Mesenchymal stem cell (in vitro differentiated cells and primary cell): ENCODE measurements at places on chromosomes 7 and 10.

- peak; percentile 94 for DNase-seq
These were observed 206.9 kb downstream of the PTEN start for GRCh38 chr10:88070080-88070880.

DNA sequence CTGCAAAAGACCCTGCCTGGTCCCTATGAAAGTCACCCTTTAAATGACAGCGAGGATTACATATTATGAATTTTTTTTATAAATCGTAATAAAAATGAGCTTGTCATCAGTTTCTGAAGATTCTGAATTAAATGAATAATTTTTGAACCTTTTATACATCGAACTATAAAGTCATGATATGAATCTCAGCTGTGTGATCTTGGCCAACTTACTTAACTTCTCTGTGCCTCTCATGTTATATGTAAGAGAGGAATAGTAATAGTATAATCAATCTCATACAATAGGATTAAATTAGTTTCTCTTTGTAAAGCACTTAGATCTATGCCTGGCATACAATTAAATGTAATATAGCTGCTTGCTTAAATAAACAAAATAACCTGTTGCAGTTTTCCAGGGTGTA is 5.3 kb upstream of the ATOH7 start:
- DNase-seq: no peak

DNA sequence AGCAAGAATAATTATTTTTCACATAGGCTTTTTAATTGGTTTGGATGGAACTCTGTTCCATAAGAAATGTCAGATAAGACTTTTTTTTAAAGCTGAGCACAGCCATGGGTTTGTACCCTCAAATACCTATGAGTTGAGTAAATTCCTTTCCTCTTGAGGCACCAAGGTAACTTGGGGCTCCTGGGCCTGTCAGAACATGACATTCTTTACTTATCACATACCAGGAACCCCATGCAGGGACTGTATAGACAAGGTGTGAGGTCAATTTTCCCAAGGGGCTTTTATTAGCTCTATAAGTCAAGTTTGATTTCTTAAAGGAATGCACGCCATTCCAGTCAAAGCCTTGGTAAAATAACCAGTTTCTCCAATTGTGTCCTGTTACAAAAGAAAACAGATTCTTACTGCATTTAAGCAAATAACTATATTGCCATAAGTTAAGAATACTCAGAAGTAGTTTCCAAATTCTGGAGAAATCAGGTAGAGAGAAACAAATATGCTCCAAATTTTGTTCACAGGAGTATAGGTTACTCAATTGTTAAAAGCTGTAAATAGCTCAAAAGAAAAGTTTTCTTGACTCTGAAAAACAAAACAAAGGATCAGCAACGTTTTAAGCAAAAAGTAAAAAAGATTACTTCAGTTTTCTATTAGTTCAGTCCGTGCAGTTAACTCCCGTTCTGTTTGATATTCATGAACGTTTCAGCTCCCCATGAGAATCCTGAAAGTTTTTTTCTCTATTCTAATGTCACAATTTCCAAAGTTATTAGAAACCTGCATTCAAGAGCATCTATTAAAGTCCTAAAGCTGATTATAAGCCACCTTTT is 167.5 kb upstream of the NAMPT start:
- no peak for DNase-seq

- DNase-seq: no peak
These were observed 8.5 kb upstream of the C10orf105 start for GRCh38 chr10:71727738-71728737.

GRCh38 chr7:1193593-1194424 is 33.8 kb upstream of the ZFAND2A start:
- peak; percentile 8 for DNase-seq

- DNase-seq: no peak
These were observed 9.5 kb downstream of the SEPHS1 start for GRCh38 chr10:13338390-13339110.

DNA sequence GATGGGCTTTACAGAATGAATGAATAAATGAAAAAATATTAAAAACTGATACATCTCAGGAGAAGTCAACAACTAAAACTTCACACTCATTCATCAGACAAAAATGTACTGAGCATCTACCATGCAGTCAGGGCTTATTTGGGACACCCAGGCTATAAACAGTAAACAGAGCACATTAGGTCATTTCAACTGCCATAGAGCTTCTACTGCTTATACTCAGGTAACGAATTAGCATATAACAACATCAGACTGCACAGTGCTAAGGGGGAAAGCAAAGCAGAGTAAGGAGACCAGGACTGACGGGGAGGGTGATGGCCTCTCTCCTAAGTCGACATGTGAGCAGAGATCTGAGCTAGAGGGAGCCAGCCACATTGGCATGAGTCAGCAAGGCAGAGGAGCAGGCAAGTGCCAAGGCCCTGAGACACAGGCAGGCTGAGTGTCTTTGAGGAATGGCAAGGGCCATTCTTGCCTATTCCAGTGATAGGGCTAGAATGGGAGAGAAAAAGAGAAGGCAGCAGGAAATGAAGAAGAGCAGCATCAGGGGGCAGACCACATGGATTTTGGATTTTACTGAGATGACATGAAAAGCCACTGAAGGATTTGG is 528.9 kb downstream of the PARD3 start:
- DNase-seq: peak; percentile 62

DNA sequence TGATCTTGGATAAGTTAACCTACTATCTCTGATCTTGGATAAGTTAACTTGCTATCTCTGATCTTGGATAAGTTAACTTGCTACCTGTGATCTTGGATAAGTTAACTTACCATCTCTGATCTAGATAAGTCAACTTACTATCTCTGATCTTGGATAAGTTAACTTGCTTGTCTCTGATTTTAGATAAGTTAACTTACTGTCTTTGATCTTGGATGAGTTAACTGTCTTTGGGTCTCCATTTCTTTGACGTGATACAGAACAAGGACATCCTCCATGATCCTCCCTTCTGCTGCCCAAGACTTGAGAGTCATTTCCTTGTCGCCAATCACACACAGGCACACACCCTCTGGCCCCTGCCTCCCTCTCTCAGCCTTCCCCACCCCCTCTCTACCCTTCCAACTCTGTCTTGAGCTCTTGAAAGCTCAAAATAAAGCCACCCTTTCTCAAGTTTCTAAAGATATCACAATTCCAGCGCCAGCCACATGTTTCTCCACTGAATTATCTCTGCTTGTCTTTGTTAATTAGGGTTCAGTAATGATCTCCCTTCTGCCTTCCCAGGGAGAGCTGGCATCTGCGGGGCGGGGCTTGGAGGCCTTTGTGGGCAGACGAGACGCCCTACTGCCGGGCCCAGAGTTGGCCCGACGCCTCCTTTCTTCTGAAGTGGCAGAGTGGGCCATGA is 85.1 kb upstream of the GTF2I start:
- no peak for DNase-seq

GRCh38 chr7:16773326-16773725 is 19.8 kb downstream of the TSPAN13 start:
- DNase-seq: no peak

GRCh38 chr7:158705234-158705850 is 738 bp upstream of the NCAPG2 start:
- DNase-seq: peak; percentile 31

GRCh38 chr10:14688606-14689005 is 86.1 kb downstream of the FAM107B start:
- DNase-seq: peak; percentile 57

DNA sequence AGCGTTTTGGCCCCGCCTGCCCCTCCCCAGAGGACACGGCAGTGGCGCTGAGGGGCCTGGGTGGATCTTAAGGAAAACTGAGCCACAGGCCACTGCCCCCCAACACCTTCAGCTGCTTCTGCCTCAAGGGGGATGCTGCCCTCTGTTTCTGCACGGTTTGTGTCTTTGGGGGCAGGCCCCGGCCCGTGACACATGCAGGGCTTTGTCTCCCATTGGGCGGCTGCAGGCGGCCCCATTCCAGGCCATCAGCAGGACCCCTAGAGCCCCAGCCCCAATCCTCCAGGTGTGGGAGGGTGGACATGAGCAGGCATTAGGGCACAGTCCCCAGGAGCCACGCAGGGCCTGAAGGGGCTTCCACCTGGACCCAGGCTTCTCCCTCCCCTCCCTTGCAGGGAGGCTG is 25.3 kb upstream of the PPP2R2D start:
- no peak for DNase-seq

GRCh38 chr7:148540041-148540738 is 50.4 kb upstream of the C7orf33 start:
- DNase-seq: peak; percentile 56

- DNase-seq: no peak
These were observed 41.4 kb downstream of the ZMYND11 start for GRCh38 chr10:176677-177076.

DNA sequence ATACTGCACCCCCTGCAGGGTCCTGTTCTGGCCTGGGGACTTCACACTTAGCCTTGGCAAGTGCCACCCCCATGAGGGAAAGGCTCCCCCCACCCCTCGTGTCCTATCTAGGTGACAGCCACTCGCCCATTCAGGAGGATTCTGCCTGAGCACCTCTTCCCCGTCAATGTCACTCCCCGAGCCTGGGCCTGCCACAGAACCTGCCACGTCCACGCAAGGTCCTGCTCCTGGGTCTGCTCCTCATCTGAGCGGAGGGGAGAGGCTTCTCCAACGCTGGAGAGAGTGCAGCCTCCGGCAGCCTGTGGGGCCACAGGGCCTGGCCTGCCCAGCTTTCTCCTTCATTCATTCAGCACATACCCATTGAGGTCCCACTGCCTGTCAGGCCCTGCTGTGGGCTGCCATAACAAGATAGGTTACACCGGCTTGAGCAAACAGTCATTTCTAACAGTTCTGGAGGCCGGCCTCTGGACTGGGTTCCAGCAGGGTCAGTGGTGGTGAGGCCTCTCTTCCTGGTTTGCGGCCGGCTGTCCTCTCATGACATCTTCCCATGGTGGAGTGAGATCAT is 92.0 kb upstream of the RET start:
- DNase-seq: no peak

DNA sequence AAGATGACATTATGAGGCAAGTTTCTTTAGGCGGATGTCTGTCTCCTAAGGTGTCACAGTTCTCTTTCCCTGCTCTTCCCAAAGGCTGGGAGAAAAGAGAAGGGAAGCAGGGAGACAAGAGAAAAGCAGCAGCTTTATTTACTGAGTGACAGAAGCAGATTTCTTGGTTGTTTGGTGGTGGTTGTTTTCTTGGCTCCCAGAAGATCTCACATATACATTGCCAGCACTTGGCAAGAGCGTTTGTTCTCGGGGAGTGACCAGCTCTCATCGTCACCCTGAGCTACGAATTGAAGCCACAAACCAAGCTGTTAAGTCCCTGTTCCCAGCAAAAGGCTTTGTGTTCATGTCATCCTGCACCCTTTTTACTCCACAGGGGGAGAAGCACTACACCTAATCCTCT is 11.4 kb downstream of the CDHR3 start:
- DNase-seq: no peak

- no peak for DNase-seq
These were observed 22.5 kb downstream of the ELAPOR2 start for GRCh38 chr7:87036985-87037384.

DNA sequence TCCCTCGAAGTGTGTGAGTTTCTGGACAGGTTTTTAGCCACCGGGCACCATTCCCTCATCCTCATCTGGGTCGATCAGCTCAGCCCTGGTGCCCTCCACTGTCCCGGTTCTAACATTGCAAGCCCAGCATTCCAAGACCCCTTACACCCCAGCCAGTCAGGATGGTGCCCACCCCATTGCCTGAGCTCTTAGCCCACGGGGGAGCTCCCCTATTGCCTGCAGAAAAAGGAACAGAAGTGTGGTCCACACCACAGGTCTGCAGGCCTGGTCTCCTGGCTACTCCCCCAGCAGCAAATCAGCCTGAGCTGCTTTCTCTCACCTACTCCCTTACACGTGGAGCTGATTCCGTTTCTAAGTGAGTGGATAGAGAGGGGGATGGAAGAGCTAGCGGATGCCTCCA is 4.8 kb downstream of the CALML5 start:
- no peak for DNase-seq

DNA sequence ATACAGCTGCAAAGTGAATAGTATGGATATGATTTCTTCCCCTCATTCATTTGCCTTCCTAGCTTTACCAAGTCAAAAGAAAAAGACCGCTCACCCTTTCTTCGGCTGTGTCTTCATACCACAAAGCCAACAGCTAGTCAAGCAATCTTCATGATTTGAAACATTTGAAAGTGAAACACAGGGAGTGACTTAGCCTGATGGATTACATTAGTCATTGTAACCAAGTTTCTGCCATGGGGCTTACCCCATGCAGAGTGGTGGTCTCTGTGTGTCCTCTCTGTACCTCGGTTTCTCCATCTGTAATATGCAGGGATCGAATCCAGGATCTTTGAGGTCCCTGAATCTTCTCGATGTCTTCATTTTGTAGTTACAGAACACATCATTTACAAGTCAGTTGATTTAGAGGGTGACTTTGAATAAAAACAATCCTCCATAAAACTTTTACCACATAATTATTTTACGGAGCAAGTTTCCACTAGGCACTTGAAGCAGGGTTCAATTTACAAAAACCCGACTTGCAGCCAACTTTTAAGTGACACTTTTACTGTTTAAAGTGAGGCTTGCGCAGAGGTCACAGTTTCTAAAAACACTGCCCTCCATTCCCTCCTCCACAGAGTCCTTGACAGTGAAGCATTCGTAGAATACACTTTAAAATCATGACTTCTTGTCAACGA is 2.2 kb upstream of the LGI1 start:
- DNase-seq: peak; percentile 40

DNA sequence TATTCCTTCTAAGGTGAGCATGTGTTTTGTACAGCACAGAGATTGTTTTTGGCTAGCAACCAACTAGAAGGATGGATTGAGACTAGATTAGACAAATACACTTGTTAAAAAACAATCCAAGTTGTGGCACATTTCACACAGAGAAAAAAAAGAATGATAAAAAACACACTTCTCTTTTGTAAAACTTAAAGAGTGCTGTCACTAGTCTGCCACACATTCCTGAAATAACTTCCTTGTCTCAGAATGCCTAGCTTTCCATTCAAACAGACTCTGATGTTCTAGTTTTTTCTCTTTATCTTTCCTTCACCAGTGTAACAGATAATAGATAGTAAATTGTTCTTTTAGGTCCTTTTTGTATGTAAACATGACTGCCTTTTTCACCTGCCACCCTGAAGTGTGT is 11.4 kb downstream of the DLD start:
- DNase-seq: peak; percentile 21

DNA sequence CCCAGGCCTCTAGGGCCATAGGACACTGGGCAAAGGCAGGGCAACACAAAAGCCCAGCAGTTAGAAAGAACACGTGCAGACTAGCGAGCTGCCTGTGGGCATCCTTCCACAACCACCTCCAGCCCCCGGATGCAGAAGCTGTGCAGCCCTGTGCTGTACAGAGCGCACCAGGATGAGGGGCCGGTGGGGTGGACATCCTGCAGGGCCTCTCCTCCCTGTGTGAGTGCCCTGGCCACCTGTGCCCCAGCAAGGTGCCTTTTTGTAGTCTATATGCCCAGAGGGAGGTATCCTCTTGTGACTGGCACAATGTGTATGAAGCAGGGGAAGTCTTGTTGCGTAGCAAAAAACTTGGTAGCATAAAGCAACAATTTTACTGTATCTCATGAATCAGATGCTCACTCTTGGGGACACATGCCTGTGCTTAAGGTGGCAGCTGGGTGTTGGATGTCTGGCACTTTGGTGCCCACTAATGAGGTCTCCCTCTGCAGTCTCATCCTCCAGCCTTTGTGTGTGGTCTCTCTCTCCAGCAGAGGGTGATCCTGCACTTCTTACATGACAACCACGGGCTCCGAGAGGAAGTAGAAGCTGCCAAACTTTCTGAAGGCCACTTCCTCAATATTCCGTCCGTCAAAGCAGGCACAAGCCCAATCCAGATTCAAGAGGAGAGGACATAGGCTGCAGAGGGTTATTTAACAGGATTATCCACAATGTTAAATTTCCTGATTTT is 8.7 kb downstream of the NCAPG2 start:
- DNase-seq: peak; percentile 84

- no peak for DNase-seq
These were observed 12.8 kb downstream of the PRKAG2 start for GRCh38 chr7:151864081-151864480.
